ENCODE measurements at places on chromosomes 6 and 20. TPM values are rescaled to one million over a fixed set of nuclear protein-coding genes. Genes with fewer than 3 reads are reported as not detected.

DNA sequence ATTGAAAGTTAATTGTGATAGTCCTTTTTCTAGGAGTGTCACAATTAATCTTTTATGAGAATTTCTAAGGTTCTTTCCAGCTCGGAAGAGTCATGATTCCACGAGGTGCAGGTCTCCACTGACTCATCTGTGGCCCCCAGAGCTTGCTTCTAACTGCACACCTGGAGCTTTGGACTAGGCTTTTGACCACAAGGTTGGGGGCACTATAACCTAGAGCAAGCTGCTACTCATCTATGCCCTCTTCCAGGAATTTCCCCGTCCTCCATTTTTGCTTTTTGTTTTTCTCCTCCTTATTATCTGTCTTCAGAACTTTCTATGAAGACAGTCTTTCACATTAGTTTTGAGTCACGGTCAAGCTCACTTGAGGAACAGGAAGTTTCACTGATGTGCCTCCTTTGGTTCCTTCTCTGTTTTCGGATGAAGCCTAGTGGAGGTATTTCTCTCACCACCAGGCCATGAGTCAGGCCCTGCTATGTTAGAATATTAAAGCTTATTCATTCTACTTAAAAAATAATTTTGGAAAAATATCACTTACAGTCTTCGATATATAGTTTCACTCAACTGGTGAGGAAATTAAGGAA is 119.2 kb upstream of the INSM1 start:
- no peak for DNase-seq

GRCh38 chr6:112040956-112041355 is 12.9 kb upstream of the CCN6 start:
- no peak for DNase-seq

DNA sequence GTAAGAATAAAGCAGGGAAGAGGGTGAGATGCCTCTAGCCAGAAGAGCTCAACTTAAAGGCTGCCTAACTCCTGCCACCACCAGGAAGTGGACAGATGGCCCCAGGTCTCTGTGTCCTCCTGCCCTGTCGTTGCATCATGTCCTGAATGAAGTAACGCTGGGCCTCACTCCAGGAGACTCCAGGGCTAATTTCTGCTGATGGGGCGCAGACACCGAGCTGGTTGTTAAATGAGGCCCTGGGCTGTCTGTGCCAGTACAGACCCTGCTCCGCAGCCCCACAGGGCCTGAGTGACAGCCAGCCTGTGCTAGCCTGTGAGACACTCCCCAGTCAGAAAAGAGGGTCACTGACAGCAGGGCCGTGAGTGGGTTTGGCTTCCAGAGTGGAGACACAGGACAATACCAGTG is 6.5 kb downstream of the IP6K3 start:
- DNase-seq: no peak

- DNase-seq: no peak
Observed at GRCh38 chr20:15071085-15071808, 733.8 kb upstream of the FLRT3 start.

DNA sequence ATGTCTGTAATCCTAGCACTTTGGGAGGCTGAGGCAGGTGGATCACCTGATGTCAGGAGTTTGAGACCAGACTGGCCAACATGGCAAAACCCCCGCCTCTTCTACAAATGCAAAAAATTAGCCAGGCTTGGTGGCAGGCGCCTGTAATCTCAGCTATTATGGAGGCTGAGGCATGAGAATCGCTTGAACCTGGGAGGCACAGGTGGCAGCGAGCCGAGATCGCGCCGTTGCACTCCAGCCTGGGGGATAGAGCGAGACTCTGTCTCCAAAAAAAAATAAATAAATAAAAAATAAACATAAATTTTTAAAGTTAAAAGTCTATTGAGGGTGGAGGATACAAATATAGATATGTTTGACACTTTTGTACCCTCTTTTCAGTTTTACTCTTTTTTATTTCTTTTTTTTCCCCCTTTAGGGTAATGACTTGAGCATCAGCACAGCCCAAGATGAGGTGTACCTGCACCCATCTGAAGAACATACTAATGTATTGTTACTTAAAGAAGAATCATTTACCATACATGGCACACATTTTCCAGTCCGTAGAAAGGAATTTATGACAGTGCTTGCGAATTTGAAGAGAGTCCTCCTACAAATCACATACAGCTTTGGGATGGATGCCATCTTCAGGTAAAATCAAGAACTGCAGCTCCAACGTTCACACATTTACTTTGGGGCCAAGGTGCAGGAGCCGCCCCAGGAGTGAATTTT is 368.9 kb downstream of the LAMA2 start:
- DNase-seq: peak; percentile 73

- no peak for DNase-seq
Observed at GRCh38 chr6:105994591-105995390, 91.3 kb upstream of the PRDM1 start.

GRCh38 chr6:37525460-37526357 is 26.0 kb upstream of the CCDC167 start:
- DNase-seq: peak; percentile 43

- DNase-seq: no peak
Observed at GRCh38 chr20:63635431-63636141, 8.7 kb upstream of the GMEB2 start.

DNA sequence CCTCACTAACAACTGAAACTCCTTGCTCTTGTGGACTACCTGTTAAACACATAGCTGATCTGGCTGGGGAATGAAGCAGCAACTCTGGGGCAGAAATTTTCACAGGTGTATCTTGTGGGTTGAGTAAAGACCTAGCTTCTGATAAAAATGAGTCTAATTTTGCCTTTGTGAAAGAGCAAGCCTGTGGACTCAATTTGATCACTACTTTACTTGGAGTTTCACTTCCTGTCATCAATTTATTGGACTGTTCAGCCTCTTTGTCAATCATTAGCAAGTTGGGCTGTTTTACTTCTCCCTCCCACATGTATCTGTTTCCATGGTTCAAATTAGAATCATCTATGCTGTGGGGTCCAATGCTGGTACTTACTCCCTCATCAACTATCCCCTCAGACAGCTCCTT is 29.6 kb upstream of the CRIP3 start:
- DNase-seq: no peak

DNA sequence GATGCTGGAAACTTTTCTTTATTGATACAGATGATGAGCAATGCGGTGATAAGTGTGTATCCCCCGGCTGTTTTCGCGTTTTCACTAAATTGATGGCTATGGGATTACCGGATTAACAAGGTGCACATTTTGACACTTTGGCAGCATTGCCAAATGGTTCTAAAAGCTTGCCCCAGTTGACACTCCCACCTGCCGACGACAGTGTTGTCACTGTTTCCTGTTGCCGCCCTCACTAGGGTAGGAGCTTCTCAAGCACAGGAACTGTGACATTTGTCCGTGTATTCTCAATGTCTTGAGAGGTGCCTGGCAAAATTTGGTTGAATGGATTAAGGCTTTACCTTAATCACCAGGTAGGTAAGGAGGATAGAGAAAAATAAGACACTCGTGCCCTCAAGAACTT is 9.8 kb upstream of the MAPK13 start:
- no peak for DNase-seq

- DNase-seq: no peak
Observed at GRCh38 chr6:101163611-101164010, 229.9 kb upstream of the GRIK2 start.

GRCh38 chr6:133637874-133638273 is 251.0 kb upstream of the TCF21 start:
- no peak for DNase-seq

DNA sequence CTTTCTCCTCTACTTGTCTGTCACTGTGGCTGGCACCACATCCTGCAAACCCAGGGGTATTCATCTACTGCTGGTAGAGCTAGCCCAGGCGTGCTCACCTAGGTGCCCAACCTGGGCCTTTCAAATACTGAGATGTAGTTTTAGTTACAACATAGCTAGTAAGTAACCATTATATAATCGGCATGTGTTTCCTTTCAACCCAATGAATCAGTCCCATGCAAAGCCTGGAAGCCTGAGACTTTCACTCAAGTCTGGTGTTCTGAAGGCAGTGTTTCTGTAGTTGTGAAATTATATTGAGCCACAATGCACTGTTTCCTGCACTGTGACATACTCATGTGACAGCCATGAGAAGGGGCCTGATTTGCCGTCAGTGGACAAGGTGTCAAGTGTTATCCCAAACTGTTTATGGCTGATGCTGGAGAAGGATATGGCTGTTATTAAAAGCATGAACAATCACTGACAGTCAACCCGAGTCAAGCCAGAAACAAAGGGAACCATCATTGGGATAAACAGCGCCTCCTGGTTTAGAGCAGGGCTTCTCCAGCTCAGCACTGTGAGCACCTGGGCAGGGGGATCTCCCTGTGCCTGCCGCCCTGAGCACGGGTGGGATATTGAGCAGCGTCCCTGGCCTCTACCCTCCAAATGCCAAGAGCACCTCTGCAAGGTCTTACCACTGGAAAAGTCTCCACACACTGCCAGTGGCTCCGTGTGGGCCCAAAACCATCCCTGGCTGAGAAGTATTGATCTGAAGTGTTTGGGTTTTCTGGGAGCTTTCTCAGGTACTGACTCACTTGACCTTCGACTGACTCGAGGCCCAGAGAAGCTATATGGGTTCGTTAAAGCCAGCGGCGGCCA is 1.6 kb downstream of the PSMA7 start:
- DNase-seq: peak; percentile 60

DNA sequence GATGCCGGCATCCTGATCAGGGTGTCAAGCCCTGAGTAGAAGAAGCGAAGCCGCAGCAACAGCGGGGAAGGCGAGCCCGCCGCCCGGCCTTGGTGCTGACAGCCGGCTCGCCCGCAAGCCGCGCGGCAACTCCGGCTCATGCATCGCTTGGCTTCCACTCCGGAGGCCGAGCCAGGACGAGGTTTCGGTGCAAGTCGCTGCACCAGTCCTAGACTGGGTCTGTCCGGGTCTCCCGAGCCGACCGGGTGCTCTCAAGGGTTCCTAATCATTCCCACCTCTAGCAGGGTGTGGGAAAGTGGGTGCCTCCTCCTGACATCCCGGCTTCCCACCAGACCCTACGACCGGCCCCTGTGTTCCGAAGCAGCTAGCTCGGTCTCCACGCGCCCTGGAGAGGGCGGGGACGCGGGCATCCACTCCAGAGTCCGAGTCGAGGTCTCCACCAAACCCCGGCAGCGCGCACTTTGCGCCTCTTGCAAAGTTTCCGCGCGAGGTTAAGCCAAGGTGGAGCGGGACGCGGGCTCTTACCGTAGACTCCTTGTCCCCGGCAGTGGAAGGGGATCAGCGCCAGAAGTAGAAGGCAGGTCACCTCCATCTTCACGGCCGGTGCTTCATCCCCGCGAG is 1.4 kb downstream of the MDGA1 start:
- DNase-seq: no peak

DNA sequence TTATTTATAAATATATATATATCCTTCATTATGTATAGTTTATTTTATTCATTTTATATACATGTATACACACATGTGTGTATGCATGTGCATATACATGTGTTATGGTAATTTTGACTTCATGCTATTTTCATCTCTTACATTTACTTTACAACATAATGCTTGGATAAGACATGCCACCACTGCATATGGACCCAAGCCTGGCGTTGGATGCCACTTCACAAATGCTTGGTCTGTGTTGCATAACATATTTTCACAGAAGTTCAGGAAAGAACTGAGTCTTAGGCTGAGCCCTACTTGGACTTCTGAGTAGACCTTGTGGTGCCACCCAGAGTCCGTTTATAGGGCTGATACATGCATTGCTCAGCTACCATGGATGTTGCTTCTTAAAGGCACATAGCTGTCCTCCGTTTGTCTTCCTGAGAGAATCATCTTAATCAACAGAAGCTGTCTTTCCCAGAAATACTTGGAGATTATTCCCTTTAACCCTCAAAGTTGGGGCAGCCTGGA is 337.8 kb downstream of the BTBD3 start:
- no peak for DNase-seq

GRCh38 chr20:11728937-11729336 is 188.8 kb upstream of the BTBD3 start:
- no peak for DNase-seq

Gene C6orf118
- total RNA-seq: not detected

Gene CCN2
- total RNA-seq: 178 TPM

Gene AVP
- not detected for total RNA-seq

Gene EHMT2
- 37.4 TPM for total RNA-seq

Measured in dermis microvascular lymphatic vessel endothelial cell (primary cell).